ENCODE measurements at places on chromosomes 13 and 19.

GRCh38 chr13:54611390-54611789 lies 1582.8 kb downstream of the OLFM4 start:
- no peak for DNase-seq

GRCh38 chr13:89315287-89315686 lies 1644.1 kb downstream of the SLITRK5 start:
- no peak for DNase-seq

GRCh38 chr19:16121141-16121540 lies 9.5 kb downstream of the RAB8A start:
- DNase-seq, result no peak

DNA sequence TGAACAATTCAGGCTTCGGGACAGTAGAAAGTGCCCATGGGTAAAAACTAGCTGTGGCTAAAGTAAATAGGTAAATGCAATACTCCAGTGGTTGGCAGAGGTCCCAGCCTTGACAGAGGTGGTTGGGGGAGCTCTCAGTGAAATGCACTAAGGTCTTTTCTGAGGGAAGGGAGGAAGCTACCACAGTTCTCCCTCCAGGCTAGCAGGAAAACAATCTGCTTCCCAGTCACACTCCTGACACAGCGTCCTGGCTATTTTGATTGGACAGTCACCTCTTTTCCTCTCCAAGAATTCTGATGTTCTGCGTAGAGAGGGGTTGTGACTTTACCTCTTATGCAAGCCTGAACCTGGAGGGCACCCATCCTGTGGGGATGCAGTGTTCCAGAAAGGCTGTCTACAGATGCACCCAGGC lies 128.7 kb downstream of the CYSLTR2 start:
- no peak for DNase-seq

DNA sequence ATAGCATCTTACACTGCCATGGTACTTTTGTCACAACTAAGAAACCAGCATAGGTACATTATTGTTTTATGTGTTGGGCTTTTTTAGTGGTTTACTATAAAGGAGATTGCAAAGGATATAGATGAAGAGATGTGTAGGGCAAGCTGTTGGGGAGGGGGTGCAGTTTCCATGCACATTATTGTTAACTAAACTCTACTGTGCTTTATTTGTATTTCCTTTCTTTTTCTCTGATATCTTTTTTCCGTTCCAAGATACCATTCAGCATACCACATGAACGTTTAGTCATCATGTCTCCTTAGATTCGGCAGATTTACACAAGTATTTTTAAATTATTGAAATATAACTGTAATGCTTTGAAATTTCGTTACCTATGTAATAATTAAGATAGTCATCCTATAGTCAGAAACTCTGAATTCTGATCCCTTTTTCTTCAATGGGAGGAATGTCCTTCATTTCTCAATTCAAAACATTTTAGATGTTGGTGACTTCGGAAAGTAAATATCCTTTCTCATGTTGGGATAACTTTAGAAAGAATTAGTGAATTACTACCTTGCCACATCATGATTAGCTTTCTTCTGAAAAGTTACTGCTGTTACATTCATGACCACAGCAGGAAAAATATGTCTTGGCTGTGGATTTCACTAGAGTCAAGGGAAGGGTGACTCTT lies 82.8 kb downstream of the FRY start:
- no peak for DNase-seq

- DNase-seq, result no peak
Observed at GRCh38 chr19:36225219-36225892, 10.4 kb downstream of the ZNF146 start.

GRCh38 chr19:17049711-17050280 lies 23.2 kb upstream of the CPAMD8 start:
- no peak for DNase-seq

DNA sequence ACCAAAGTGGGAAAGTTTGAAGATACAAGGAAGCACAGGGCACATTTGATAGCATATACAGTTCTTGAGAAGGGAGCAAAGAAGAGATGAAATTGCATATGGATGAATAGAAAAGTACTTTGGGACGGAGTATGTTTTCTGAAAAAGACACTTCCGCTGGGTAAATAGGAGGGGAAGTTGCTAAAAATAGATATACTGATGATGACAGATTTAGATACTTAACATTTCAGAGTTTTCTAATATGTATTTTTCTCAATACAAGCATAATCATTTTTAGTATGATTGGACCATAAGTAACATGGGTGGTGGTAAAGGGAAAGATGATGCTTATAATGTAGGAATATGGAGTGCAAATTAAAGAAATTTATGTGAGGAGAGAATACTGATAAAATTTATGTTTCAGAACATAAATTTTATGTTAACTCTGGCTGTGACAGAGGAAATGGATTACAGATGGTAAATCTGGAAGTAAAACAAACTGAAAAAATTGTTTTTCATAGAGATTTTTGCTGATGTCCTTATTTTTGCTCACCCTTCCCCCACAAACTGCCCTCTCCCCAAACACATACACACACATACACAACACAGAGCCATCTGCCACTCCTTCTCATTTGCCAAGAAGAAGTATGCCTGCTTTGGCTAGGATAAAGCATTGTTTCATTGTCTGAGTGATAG lies 583.9 kb upstream of the MIR17HG start:
- no peak for DNase-seq

GRCh38 chr13:36030670-36031331 lies 100.4 kb downstream of the DCLK1 start:
- no peak for DNase-seq

- DNase-seq, result no peak
Observed at GRCh38 chr13:26200811-26201210, 21.3 kb downstream of the RNF6 start.

- DNase-seq, result no peak
Observed at GRCh38 chr19:13083627-13084026, 19.0 kb downstream of the LYL1 start.

DNA sequence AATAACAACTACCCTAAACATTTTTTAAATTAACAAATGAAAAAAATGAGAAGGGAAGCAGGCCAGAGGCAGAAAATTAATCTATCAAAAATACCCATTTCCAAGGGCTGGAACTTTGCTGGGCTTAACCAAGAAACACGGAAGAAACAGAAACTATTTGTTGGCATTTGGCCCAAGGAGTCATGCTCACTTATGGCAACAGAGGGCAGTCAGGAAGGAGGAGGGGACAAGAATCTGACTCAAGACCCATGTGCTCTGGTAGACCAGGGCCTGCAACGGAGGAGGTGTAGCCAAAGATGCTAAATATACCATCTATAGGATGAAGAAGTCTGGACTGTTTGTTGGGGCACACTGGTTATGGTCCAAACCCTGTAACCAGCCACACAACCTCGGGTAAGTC lies 496.7 kb downstream of the COG6 start:
- no peak for DNase-seq

GRCh38 chr19:4380254-4380727 lies 20.1 kb downstream of the SH3GL1 start:
- peak; percentile 26 for DNase-seq

- DNase-seq, result no peak
Observed at GRCh38 chr19:49807058-49807903, 5.8 kb downstream of the FUZ start.

GRCh38 chr13:50701469-50701868 lies 142.0 kb downstream of the DLEU7 start:
- no peak for DNase-seq

DNA sequence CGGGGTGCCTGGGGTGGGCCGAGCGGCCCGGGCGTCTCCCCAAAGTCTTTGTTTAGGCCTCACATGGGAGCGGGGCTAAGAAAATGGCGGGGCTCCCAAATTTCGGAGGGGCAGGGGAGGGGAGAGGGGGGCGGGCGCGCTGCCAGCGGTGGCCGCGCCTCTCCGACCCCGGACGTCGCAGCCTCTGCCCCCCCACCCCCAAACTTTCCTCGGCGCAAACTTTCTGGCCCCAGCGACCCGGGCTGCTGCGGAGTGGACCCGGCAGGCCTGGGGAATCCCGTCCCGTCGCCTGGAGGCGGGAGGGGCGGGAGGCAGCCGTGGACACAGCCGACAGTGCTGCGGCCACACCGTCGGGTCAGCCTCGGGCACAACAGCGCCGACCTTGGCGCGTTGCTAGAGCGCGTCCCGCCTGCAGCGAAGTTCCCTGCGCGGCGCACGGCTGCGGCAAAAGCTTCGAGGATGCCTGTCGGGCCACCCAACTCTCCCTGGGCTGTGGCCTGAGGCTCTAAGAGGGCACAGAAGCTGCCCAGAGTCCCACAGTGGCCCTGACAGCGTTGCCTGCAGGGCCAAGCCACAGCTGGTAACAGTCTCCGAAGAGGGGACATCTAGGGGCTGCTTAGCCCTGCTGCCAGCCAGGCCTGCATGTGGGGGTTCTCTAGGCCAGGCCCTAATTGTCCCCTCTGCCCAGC lies 1.3 kb downstream of the NFIX start:
- no peak for DNase-seq

DNA sequence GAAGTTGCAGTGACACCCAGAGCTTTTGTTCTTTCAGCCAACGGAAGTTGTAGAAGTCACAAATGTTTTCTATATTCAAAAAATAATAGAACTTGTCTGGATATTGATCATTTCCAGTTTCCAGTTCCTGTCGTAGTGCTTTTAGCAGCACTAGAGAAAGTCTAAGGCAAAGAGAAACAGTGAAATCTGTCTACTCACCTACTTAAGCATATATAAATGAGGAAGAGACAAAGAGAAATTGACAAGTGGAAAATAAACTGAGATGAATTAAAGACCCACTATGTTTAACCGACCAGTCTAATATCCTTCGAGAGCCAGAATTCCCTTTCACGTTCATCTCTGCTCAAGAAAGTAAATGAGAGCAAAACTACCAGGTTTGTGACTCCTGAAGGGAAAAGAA lies 36.7 kb downstream of the DACH1 start:
- no peak for DNase-seq

GRCh38 chr19:51441410-51442390 lies 16.6 kb downstream of the SIGLEC8 start:
- peak; percentile 62 for DNase-seq

DNA sequence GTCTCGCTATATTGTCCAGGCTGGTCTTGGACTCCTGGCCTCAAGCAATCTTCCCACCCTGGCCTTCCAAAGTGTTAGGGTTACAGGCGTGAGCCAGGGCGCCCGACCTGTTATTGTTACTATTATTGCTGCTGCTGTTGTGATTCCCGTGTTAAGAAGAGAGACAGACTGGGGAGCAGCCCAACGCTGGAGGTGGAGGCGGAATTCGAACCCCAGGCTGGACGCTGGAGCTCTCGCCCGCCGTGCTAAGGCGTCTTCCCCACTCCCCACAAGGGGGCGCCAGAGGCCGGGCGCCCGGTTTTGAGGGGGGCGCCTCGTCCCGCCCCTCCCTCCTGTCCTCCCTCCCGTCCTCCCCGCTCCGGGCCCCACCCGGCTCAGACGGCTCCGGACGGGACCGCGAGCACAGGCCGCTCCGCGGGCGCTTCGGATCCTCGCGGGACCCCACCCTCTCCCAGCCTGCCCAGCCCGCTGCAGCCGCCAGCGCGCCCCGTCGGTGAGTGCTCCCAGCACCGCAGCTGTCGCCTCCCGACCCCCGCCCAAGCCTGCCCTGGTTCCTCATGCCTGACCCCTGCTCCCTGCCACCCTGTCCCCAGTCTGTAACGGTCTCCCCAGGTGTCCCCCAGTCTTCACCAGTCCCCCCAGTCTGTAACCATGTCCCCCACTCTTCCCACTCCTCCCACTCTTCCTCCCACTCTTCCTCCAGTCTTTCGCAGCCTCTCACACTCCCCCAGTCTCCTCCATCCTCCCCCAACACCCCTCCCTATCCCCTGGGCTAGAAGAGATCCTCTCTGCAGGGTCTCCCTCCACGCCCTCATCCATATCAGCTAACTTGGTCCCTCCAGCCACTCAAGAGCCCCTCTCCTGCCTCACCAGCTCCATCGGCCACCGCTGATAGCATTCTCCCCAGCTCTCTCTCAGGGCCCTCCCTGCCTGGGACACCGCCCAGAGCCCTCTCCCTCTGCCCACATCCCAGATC lies at the start of gene EHD2:
EHD2 (plus strand) TSS at position 377 of the 976 bp plus-strand sequence. CDS start 3,191 bp downstream, outside the sequence.
- DNase-seq, result no peak

- no peak for DNase-seq
Observed at GRCh38 chr13:58858870-58859371, 1227.4 kb downstream of the PCDH17 start.

GRCh38 chr13:28602580-28602979 lies 56.4 kb upstream of the POMP start:
- DNase-seq, result no peak

DNA sequence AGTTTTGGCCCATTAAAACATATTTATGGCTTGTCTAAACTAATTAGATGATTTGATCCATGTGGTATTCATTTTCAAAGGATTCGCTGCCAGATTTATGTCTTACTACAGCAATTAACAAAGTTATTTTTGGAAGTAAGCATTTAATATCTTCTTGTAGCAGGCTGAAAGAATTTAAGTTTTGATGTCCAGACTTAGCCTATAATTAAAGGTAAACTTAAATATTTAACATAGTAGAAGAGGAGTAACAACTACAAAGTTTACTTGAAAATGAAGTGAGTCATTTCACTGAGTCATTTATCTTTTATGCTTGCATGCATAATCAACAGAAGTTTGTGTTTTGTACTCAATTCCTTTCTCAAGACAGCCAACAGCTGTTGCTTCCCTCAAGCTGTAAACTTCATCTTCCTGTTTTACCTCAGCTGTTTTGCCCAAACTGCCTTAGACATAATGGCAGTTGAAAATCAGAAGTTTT lies 58.1 kb downstream of the EDNRB start:
- no peak for DNase-seq

GRCh38 chr19:48683349-48683748 lies 10.5 kb upstream of the NTN5 start:
- no peak for DNase-seq

DNA sequence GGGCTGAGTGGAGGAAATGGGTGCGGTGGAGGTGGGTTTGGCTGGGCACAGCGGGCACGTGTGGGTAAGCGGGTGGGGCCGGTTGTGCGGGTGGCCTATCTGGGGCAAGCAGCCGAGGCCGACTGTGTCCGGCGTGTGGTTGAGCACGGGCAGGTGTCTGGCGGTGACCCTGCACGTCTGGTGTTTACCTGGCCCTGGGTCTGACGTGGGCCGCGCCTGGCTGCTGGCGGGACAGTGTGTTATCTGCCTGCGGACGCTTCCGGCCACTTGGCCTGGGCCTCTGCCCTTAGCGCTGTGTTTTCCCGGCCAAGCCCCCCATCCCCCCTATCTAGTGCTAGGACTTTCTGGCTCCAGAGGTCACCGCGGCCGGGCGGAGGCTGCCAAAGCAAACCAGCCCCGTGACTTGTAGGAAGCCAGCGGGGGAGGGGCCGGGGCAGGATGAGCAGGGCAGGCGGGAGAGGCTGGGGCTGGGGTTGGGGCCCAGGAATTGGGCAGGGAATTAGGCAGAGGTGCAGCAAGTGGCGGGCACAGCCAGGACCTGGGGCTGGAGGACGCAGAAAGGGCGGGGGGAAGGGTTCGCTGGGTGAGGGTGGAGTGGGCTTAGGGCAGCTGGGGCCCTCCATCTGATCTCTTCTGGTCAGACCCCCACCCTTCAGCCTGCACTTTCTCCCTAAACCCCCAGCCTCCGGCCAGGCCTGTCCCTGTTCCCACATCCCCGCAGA lies 534 bp upstream of the HPN start:
- DNase-seq, result no peak
